ENCODE measurements at places on chromosomes 5 and 9.

DNA sequence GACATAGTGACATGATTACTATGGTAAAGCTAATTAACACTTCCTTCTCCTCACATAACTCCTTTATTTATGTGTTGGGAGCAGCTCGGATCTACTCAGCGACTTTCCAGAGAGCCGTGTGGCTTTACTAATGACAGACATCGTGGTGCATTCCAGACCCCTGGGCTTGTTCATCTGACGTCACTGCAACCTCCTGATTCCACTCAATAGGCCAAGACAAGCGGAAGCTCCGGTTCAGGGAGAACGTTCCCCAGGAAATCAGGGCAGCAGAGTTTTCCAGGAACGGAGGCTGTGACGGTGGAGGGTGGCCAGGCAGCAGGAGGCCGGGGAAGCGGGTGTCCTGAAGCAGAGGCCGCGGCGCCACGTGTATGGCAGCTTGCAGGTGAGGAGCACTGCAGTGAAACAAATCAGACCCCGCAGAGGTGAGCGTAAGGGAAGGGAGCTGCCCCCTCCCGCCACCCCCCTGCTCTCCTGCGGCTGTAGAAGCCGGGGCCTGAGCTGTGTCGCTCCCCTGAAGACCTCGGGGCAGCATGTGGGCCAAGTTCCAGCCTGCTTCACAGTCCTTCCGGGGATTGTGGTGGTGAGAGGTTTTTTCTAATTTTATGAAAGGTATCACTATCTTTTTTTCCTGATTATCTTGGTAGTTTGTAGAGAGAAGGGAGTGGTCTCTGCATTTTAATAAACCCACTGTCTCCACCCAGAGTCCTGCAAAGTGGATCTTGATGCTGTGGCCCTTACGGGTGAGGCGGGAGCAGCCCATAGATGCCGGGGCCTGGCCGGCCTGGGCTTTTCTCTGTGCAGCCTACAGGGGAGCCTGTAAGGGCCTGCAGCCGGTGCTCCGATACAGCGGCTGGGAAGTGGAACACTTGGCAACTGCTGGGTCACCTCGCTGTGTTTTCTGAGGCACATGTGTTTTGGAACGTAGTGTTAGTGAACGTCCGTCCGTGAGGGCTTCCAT is 220.4 kb upstream of the IRX4 start:
- DNase-seq, result no peak

DNA sequence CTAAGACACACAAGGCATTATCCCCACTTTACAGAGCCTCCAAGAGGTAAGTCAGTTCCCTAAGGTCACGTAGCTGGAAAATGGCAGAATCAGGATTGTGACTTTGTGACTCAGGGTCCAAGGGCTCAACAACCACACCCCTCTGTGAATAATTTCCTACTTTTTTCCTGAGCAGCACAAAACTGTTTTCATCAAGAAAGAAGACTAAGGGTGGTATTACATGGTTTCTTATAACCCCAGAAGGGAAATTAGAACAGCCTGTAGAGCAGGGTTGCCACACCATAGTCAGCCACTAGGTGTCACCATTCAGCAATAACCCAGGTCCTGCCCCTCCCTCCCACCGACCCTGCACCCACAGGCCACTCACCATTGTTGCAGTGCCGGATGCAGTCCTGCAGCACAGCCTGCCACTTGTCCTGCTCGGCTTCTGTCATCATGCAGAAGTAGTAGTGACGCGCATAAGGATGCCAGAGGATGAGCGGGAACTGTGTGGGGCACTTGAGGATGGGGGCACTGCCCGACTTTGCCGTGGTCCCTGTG is 72.1 kb downstream of the LRSAM1 start:
- DNase-seq, result peak; percentile 7

- no peak for DNase-seq
Observed at GRCh38 chr9:14214065-14214684, 99.8 kb downstream of the NFIB start.

DNA sequence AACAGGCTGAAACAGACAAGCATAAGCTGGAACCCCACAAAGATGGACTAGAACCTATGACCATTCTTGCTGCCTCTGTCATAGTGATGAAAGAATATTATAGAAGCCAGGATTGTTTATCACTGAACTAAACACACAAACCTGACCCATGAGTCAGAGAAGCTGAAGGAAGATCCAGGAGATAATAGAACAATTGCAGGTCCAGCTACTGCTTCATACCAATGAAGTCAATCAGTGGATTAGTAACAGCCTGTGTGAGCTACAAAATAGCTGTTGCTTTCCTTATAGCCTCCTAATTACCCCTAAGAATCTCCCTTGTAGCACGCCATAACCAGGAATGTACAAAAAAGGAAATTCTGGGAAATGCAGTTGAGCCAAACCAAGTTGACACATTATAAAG is 459.9 kb upstream of the ZNF462 start:
- DNase-seq, result no peak

DNA sequence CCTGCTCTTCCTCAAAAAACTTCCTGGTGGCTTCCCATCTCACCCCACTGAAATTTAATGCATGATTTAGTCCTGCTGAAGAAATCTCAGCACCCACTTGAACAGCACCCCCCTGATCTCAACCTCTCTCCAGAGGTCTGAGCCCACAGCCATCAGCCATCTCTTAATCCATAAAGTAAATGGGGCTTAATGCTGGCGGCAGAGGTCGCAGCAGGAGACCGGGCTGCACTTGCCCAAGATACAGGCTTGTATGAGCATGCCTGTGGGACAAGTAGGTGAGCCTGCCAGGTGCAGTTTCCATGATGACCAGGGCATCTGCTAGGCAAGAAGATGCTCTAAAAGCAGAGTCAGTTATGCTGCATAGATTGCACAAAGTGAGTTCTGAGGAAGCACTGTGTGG is 52.4 kb upstream of the CTXN3 start:
- no peak for DNase-seq

Measured in stimulated activated CD4-positive, alpha-beta T cell treated with anti-CD3 and anti-CD28 coated beads, Interleukin-12 subunit alpha, Interleukin-12 subunit beta, amount 100 ng/mL, for 4 hours (primary cell).